Activated T-helper 1 cell treated with Interleukin-2 at 50 U/mL for 16 hours (primary cell): ENCODE measurements at places on chromosomes 12 and 14.

DNA sequence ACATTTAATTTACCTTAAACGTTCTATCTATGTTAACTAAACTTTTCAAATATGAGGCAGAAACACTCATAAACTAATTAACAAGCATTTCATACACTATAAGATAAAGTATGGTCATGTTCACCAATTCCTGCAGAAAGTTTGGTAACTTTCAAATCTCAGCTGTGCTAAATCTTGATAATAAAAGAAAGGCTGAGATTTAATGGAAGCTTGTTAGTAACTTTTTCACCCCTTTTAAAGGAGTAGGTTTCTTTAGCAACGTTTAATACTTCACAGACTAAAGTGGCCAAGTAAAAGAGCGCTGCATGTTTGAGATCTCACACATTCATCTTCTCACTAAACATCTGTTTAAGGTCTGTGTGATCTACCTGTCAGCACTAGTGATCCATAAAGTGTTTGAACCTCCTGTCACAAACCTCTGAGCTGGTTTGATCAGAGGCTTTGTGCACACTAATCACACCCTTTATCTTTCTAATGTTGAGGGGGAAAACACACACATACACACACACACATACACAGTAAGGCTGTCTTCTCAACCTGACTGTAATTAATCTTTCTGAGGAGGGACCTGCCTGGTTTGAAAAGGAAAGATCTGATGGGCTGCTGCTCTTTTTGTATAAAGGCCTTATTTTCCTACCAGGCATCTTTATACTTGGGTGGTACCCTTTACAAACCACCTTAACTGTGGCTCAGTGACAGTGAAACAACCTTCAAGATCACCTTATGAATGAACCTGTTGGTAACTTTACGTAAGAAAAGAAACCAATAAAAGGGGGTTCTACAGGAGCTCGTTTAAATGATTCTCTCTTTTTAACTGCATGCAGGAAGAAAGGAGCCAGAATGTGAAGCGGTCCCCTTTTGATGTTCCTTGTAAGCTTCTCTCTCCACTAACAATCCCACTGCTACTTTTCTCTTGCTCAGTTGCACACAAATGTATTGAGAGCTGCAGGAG, 244.2 kb downstream of the SOX5 start:
- DNase-seq, result no peak

DNA sequence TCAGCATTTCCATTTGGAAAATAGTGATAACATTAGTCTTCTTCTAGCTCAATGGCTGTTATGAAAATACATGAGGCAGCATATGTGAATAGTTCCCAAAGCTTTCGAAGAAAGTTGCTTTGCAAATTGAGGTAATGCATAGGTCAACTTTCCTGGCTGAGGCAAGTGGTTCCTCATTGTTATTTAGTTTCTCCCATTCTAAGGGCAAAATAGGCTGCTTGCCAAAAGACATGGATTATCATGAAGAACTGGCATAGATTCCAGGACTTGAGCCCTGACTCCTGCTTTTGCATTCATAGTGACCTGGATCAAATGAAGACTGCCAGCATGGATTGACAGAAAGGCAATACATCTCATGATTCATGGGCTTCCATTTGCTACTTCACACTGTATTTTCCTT, 35.7 kb downstream of the LRFN5 start:
- DNase-seq, result no peak

- DNase-seq, result no peak
These were observed 1.8 kb downstream of the TRAF3 start for GRCh38 chr14:102779084-102779462.

- DNase-seq, result no peak
These were observed 11.7 kb upstream of the SLC17A8 start for GRCh38 chr12:100345020-100345767.

DNA sequence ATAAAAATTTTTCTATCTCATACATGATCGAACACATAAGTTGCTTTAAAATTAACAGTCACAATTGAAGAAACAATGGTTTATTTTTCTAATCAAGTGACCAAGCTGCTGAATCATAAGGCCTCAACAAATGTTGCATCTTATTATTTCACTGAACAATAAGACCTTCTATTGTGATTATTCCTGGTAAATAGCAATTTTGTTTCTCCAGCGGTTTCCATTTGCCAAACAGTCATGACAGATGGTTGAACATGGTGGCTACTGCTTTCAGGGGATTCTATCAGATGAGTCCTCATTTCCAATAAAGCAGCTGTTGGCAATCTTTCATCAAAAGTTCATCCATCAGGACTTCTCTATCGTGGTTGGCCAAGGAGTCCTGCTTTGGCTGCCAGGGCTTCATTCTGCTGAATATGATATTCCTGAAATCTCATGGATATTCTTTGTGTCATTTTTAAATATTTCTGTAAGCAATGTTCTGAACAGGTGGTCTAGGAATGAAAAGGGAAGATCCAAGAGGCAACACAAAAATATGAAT, 13.0 kb downstream of the TOMM20L start:
- DNase-seq, result no peak
